Suppressor macrophage treated with lipopolysaccharide for 4 hours (primary cell): ENCODE measurements at places on chromosomes 2 and 18.

- peak; percentile 39 for DNase-seq
These were observed 24.2 kb downstream of the XRCC5 start for GRCh38 chr2:216133397-216133796.

- DNase-seq, result no peak
These were observed 219.0 kb downstream of the SH3BP4 start for GRCh38 chr2:235170536-235171521.

DNA sequence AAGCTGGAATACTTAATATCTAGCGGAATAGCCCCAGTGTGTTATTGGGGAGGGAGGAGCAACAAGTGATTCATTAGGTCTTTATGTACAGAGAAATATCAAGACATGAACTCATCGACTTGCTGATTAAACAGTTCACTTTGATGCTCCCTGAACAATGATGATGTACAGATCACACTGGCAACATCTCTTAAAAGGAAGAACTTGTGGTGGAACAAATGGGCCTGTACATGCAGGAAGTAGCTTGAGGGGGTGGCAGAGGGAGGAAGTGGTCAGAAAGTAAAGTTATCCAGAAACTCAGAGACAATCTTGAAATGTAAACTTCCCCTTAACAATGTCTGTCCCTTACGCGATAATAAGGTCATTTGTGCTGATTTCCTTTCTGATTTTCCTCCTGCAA, 90.5 kb downstream of the NXPH2 start:
- DNase-seq, result peak; percentile 63

DNA sequence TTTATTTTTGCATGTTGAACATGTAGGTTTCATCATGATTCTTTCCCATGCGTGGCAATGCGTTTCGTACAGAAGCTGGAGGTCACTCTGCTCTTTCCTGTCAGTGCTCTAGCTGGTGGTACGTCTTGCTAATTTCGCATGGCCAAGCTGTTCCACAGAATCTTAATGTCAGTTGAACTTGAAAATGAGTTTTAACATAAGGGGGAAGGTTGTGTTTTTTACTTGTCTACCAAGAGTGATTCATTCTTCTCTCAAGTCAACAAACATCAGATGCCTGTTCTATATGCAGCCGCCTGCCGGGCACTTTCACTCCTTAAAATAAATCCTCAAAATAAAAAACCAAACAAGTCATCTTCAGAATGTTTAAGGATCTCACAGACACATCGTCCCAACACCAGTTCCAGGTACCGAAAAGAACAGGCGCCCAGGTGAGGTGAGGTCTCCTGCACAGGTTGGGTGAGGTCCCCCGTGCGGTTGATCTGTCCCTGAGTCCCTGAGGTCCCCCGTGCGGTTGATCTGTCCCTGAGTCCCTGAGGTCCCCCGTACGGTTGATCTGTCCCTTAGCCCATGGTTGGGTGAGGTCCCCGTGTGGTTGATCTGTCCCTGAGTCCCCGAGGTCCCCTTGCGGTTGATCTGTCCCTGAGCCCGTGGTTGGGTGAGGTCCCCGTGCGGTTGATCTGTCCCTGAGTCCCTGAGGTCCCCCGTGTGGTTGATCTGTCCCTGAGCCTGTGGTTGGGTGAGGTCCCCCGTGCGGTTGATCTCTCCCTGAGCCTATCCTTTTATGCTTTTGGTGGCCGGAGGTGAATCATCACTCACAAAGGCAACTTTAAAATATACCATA, 57.0 kb upstream of the KCNG2 start:
- no peak for DNase-seq

- DNase-seq, result no peak
These were observed 736.5 kb downstream of the EPHA4 start for GRCh38 chr2:220835583-220835982.

- peak; percentile 30 for DNase-seq
These were observed 44.1 kb upstream of the TTC39C start for GRCh38 chr18:23970161-23971096.

GRCh38 chr2:227717687-227718567, at the start of gene SLC19A3:
SLC19A3 (minus strand) TSS chr2:227718028; CDS start chr2:227702318, 15,710 bp downstream.
- DNase-seq, result peak; percentile 9
